ENCODE measurements at places on chromosomes 2 and 18.

DNA sequence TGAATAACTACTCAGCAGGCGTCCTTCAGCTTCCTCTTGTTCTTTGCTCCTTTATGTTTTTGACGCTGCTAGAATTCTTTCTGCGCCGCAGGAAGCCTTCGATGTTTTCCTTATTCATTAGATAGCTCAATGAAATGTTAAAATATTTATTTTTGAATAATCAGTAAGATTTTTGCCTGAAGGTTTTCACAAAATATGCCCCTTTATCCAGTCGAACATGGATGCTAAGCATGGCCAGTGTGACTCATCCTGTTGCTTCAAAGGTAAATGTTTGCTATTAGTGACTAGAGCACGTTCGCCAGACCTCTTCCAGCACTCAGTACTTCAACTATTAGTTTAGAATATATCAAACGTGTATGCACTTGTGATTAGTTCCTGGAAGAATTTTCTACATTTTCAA, 7.6 kb upstream of the MEIS1 start:
- DNase-seq: no peak

DNA sequence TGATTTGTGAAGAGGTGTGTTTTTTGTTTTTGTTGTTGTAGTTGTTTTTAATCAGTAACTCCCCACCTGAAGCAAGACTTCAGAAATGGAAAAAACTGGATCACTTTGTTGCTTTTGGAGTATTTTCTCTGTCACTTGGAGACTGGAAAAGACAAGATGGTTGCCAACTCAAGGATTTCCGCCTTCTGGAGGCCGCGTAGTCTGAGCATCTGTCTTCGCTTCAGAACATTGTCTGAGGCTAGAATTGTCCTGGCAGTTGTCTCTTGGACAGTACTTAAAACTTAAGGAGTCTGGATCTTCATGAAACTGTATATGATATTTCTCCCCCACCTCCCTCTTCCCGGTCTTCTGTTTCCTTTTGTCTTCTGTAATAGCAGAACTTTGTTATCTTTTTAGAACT, 67.7 kb downstream of the ARHGAP28 start:
- DNase-seq: no peak

- no peak for DNase-seq
Observed at GRCh38 chr2:6352247-6352646, 513.5 kb downstream of the CMPK2 start.

DNA sequence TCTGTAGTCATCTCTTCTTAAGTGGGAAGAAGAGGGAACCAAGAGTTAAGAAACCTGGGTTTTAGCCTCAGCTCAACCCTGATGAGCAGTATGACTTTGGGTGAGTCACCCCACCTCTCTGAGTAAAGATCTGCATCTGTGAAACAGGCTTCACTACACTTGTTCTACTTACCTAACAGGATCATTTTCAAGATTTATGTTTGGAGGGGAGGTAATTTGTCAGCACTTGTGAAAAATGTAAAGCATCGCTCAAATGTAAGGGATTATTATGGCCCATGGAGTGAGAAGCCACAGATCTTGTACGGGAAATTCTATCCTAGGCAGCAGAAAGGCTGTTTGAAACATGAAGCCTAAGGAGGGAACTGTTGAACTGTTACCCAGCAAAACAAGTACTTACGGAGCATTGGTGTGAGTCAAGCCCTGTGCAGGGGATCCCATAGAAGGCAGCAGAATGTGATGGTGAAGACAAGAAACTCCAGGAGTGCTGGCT, 160.6 kb downstream of the PRKCE start:
- no peak for DNase-seq

DNA sequence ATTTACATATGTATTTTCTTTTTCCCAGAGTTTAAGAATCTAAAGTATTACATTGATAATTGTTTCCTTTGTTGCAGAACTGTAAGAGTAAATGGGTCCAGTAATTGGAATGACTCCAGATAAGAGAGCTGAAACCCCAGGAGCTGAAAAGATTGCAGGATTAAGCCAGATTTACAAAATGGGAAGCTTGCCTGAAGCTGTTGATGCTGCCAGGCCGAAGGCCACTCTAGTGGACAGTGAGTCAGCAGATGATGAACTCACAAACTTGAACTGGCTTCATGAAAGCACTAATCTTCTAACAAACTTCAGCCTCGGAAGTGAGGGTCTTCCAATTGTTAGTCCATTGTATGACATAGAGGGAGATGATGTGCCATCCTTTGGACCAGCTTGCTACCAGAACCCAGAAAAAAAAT, 183.8 kb upstream of the STON1 start:
- peak; percentile 79 for DNase-seq

DNA sequence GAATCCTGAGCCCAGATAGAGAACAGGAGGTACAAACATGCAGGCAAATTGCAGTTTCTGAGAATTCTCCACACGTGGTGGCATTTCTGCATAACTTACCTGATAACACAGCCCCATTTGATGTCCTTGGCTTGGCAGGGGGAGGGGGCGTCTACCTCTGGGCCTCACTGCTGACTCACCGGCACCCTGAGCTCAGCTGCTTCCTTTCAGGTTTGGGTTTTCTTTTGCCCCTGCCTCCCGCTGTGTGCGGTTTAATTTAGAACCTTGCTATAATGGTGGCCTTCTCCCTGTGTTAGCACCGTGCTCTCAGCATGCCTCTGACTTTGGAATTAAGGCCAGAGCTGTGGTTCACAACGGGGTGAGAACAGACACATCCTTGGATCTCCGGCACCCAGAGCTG, 4.4 kb downstream of the CTIF start:
- no peak for DNase-seq

DNA sequence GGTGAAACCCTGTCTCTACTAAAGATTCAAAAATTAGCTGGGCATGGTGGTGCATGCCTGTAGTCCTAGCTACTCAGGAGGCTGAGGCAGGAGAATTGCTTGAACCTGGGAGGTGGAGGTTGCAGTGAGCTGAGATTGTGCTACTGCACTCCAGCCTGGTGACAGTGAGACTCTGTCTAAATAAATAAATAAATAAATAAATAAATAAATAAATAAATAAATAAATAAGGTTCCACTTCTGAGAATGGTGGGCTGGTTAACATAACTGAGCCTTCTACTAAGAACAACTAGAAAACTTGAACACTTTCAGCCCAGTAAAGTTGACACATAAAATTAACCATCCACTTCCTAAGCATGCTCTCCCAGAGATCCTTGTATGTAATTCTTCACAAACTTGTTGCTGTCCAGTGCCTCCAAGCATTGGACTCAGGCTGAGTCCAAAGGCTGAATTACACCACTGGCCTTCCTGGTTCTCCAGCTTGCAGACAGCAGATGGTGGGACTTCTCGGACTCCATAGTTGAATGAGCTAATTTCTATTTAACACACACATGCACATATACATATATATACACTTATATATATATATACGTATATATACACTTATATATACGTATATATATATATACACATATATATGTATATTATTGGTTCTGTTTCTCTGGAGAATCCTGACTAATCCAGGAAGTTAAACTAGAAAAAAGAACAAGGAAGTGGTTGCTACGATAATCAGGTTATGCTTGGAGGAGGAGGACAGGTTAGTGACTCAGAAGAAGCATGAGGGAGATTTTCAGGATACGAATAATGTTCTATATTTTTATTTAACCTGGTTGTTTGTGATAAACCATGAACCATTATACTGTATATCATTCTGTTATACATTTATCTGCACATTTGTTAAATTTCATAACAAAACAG, 348.8 kb downstream of the METTL4 start:
- no peak for DNase-seq

DNA sequence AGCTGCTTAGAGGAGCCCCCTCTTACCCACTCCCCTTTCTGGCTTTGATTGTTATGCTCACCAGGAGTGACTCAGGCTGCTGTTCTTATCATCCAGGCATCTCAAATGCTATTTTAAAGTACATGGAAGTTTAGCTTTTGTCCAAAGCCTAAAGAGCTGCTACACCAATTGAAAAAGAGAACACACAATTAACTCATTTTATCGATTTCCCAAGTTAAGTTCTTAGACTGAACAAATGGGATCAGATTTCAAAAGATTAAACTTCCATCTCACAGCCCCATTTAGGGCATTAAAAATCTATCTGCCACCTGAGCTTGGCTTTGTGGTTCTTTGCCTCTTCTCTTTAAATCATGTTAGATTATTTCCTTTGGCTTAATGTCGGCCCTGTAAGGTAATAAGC, 81.2 kb downstream of the MYO5B start:
- no peak for DNase-seq

DNA sequence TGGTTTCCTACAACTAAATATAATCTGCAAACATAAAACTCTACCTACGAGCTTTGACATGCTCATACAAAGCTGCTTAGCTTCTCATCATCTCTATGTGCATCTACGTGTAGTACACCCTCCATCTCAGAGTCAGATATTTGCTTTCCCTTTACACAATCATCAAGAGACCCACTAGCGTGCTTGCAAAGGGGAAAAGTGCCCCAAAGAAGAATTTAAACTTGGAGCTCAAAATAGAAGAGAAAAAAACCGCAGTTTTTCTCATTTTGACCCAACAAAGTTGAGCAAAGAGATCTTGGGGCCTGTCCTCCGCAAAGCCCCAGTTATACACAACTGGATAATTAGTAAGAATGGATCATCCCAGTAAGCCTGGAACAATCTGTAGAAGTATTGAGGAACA, 104.1 kb downstream of the PAX3 start:
- DNase-seq: no peak

GRCh38 chr18:8811115-8811514, 105.8 kb downstream of the MTCL1 start:
- DNase-seq: no peak
